ENCODE measurements at places on chromosomes 7 and 10.

- no peak for DNase-seq
Observed at GRCh38 chr7:96041171-96041570, 268.8 kb downstream of the DYNC1I1 start.

GRCh38 chr10:98096316-98096715 is 38.1 kb upstream of the R3HCC1L start:
- DNase-seq = no peak

GRCh38 chr7:98084631-98085030 is 22.0 kb upstream of the LMTK2 start:
- no peak for DNase-seq

GRCh38 chr10:47361293-47361692 is 13.1 kb downstream of the RBP3 start:
- DNase-seq = no peak

DNA sequence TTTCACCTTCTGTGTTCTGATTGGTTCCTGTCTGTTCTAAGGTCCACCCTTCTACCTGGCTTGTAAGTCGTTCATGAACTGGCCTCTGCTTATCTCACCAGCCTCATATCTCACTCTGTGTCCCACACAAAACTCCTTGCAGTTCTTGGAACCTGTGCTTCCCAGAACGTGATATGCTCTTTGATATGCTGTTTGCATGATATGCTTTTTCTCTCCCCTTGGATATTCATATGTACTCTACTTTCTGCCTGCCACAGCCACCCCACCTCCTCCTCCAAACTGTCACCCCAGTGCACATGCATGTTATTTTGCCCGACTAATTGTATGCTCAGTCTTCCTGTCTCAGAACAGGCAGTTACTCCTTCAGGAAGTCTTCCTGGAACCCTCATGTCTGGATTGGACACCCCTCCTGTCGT is 1.9 kb upstream of the ITPRIP start:
- no peak for DNase-seq

DNA sequence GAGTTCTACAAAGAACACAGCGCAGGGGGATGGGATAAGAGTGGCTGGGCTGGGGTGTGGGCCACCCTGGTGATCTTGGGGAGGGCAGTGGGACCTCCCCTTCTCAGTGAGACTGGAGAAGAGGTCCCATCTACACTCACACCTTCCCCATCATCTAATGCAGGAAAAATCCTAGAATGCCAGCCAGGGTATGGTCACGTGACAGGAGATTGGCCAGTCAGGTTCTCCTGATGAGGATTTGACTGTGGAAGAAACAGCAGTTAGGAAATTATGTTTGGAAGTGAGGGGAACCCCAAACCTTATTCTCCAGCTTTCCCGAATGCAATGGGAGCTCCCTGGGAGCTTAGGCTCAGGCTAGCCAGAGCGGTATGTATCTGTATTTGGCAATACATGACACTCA is 158.8 kb upstream of the GRB10 start:
- DNase-seq = no peak

- no peak for DNase-seq
Observed at GRCh38 chr10:43679509-43679908, 30.8 kb upstream of the ZNF32 start.

- DNase-seq = no peak
Observed at GRCh38 chr7:460374-461116, 59.1 kb downstream of the PDGFA start.

GRCh38 chr7:90560730-90561129 is 35.4 kb upstream of the CDK14 start:
- no peak for DNase-seq

GRCh38 chr10:95254629-95255028 is 36.2 kb downstream of the PDLIM1 start:
- no peak for DNase-seq

DNA sequence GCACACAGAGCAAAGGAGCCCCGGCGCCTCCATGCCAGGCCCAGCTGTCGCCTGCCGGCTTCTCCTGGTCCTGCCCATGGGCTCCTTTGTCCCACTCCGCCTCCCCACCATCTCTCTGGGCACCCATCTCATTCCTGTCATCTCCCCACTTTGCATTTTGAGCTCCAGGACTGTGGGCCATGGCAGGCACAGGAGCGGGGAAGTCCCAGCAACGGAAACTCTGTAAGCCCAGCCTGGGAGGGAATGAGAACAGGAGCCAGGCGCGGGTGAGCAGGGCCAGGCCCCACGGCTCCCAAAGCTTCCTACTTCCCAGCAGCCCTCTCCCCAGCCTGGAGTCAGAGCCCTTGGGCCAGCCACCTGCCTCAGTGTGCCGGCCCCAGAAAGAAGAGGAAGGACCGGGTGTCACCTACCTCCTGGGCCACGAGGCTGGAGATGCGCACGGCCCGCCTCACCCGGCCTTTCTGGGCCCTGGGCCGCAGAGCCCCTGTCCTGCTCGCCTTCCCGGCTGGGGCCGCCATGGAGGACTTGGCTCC is 23.1 kb downstream of the KCNH2 start:
- no peak for DNase-seq

DNA sequence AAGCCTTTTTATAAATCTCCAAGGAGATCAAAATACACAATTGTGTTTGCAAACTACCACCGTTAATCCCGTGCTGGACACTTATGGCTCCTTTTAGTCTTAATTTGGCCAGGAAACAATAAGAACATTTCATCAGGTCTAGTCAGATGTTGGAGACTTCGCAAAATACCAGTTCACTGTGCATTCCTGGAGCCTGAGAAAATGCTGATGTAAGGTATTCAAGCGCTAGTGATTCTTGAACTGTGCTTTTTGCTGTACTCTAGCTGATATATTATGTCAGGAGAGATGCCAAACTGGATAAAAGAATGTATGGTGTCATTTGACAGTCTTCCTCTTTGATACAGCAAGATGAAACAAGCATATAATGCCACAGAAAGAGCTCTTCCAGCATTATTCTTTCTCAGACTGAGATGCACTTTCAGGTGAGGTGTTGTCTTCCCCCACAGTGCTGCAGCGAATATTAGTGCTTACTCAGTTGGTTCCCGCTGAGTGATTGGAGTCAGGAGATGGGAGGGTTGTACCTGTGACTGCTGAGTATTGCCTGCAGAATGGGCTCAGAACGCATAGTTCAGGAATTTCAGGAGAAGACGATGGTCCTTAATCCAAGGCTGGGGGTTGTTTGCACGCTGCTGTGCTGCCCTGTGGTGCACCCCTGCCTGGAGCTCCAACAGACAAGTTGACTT is 59.2 kb downstream of the OGDH start:
- no peak for DNase-seq

GRCh38 chr10:123790132-123790885 is 101.3 kb downstream of the CPXM2 start:
- DNase-seq = no peak

DNA sequence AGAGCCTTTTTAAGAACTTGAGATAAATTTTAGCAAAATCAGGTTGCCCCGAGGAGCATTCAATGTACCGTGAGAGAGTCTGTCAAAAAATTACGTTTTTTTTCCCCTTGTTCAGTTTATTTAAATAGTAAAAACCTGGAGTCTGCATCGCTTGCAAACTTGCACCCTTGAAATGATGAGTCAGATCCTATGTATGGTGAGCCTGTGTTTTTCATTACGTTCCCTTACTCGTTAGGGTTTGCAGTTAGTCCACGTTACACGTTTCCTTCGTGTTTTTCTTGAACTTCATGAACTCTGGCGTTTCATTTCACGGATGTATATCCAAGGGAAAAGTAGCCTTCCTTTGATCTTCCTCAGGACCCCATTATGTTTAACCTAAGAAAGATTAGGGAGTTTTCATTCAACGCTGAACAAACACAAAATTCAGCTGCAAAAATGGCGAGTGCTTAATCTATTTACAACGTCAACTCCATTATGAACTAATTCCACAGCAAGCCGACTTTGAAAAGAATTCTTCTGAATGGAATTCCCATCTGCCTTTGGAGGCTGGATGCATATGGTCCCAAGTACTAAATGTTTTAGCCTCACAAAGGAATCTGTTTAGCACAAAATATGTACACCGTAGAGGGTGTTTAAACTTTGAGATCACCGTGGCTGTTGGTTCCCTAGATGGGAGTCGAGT is 182.4 kb downstream of the MYOF start:
- no peak for DNase-seq

DNA sequence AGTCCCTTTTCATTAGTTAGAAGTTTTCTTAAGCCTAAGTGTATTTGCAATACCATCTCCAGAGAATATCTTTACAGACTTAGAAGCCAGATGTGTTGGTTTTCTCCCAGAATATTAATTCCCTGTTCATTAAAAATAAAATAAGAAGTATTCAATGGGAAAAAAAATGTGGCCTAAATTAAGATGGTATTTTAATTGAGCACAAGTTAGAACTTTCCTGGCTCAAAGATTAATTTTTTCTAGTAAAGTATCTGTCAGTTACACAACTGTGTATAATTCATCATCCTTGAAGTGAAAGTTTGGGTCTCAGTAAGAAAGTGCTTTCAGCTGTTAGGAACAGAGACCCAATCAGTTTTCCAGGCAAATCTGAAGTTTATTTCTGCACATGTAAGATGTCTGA is 1179.5 kb upstream of the C7orf33 start:
- no peak for DNase-seq

GRCh38 chr7:256461-256940 is 33.5 kb upstream of the FOXL3 start:
- DNase-seq = no peak

GRCh38 chr10:1074052-1074747 is 18.0 kb downstream of the WDR37 start:
- DNase-seq = no peak

GRCh38 chr7:101165958-101166647 is 734 bp upstream of the VGF start:
- no peak for DNase-seq
